HT-29 (cell line): ENCODE measurements at places on chromosomes 3 and 15.

GRCh38 chr3:105532251-105532650, 165.5 kb downstream of the ALCAM start:
- no peak for DNase-seq

GRCh38 chr3:141368925-141369794, 856 bp downstream of the ZBTB38 start:
- peak; percentile 50 for DNase-seq

DNA sequence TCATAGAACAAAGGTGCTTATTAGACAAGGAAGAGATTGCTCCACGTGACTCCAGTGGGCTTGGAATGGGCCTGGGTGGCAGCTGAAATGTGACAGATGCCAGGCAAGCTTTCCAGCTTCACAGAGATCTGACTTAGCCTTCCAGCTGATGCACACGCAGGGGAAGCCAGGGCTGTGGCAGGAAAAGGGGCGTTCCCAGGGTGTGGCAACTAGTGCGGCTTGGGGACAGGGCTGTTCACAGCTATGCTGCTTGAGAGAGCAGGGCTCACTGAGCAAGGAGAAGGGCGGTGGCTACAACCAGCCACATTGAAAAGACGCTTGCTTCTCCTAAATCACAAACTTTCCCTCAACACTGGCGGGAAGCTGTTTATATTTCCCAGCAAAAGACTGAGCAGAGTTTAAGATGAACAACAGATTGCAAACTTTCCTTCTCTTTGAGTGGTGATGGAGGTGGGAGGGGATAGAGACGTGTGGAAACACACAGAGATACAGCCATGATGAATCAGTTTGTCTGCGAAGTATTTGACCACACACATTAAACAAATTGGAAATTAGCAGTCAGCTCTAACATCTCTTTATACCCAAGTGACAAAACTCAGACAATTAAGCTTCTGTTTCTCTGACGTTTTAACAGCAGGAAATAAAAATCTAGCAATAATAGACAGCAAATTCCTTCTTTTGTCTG, 127.5 kb downstream of the BDH1 start:
- DNase-seq = peak; percentile 14

DNA sequence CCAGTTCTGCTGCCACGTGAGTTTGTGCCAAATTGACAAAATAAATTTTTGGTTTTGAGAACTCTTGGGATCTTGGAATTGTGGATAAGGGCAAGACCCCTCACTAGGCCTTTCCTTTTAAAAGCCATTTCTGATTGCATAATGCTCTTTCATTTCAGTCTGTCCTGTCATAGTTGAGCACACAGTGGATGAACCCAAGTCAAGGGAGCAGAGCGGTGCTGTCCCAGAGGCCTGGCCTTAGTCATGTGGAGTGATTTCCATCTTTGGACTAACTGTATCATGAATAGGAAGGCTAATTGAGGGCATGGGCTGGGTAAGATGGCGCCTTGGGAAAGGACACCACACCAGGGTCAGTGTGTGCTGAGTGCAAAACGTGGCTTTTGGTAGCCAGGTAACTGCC, 304.0 kb downstream of the UACA start:
- no peak for DNase-seq

DNA sequence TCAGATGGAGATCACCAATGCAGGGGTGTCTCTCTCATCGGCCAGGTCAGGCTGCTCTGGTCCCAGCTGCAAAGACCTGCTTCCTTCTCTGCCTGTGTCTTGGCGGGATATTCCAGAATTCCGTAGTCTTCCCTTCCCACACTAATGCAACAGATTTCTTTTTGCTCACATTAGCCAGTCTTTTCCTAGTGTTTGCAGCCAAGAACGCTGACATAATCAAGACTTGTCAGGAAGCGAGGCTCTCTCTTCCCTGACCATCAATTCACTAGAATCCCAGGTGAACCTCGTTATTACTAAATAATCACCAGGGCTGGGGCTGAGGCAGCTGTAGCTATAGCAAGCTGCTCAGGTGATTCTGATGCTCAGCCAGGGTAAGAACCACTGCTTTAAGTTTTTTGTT, 43.2 kb upstream of the ACKR4 start:
- no peak for DNase-seq

- peak; percentile 44 for DNase-seq
These were observed 514.8 kb downstream of the MECOM start for GRCh38 chr3:169148448-169149348.

DNA sequence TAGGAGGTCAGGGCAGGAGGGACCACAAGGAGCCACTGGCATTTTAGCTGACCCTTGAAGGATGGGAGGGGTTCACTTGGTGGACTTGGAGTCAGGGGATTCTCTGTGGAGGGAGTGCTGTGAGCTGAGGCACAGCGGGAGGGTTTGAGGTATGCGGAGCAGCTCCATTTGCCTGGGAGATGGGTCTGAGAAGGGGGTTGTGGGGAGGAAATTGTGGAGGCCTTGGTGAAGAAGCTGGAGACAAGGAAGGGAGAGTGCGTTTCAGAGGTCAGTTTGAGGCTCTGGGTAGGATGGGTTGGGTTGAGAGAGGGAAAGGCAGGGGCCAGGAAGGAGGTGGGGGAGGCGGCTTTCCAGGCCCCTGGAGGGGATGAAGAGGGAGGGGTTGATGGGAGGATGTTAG, 20.2 kb downstream of the PLEKHO2 start:
- DNase-seq = no peak

DNA sequence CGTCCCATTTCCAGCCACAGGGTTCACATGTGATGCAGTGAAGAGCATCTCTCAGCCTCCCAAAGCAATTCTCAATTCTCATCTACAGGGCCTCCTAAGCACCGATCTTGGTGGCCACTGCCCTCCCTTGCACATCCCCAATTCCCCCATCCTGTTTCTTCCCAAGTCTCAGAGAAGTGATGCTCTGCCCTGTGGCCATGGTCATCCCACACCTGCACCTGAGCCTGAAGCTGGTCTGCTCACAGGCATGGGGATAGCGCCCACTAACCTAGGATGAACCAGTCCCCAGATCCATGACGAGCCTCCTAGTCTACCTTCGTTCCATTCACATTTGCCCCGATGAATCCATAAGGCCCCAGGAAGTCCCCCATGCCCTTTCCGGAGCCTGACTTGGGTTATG, 201.5 kb downstream of the UACA start:
- no peak for DNase-seq

GRCh38 chr3:131480116-131480515, 22.7 kb downstream of the MRPL3 start:
- DNase-seq = no peak

DNA sequence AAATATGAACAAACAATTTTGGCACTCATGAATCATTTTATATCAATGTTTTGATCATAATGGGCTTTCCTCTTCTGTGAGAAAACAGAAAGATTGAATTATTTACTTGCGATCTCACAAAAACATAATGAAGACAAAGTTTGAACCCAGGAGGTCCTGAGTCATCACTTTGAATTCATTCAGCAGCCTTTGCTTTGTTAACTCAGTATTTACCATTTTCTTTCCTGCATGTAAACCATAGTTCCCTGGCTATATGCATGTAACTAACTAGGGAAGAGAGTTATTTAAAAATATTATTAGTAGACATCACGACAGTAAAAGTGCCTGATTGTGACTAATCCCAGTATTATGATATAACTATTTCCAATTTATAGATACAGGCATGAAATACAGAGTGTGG, 1026.2 kb downstream of the PLOD2 start:
- no peak for DNase-seq

GRCh38 chr3:47227678-47228077, 54.9 kb downstream of the KIF9 start:
- no peak for DNase-seq

DNA sequence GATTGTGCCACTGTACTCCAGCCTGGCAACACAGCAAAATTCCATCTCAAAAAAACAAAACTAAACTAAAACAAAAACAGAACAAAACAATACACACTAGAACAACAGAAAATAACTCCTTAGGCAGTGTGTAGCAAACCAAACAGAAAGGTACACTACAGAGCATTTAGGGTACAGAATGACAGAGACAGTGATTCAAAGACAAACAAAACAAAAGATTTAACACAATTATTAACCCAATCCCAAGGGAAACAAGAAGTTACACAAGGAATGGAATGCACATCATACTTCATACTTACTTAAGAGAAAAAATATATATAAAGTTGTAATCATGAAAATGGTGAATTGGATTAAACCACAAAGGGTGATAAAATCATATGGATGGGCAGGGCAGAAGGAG, 12.9 kb downstream of the SLC25A20 start:
- DNase-seq = no peak

DNA sequence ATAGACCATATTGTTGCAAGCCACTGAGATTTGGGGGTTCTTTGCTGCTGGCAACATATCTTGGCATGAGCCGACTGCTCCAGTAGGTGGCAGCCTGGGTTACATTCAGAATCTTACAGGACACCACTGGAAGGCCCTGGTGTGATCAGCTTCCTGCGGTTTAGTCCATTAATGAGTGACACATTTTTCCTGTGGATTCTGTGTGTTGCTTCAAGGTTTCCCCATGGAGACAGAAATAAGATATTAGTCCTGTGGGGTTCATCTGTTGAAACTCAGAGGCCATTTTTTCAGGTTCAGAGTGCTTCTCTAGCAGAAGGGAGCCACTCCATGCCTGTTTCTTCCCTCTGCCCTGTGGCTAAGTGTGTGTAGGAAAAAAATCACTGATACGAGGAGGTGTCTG, 116.2 kb downstream of the MFSD1 start:
- peak; percentile 92 for DNase-seq

GRCh38 chr3:45889337-45889736, 3.0 kb downstream of the CCR9 start:
- no peak for DNase-seq

GRCh38 chr15:65369651-65370050, 8.2 kb downstream of the IGDCC3 start:
- no peak for DNase-seq

DNA sequence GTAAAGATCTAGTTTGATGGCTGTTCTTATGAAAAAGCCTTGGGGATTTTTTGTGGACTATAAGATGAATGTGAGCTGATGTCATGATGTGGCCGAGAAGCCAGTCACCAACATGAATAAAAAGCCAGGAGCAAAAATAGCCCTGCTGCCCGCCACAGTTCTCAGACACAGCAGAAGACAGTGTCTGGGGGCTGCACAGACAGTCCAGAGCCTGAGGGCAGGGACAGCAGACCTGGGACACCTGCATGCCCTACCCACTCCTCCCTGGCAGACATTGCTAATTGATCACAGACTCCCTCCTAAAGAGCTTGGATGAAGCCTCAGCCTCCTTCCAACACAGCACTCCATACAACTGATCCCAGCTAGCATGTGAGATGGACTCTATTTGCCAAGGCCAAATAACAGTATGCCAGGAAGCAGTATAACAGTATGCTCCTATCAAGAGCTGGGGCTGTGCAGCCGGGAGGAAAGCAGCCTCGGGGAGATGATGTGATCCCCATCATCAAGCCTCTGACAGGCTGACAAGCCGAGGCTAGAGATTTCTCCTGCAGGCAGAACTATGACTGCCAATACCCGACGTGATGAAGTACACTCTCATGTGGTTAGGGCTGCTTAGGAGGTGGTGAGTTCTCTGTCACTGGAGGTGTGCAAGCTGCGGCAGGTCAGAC, 105.4 kb upstream of the RPL32 start:
- DNase-seq = no peak

DNA sequence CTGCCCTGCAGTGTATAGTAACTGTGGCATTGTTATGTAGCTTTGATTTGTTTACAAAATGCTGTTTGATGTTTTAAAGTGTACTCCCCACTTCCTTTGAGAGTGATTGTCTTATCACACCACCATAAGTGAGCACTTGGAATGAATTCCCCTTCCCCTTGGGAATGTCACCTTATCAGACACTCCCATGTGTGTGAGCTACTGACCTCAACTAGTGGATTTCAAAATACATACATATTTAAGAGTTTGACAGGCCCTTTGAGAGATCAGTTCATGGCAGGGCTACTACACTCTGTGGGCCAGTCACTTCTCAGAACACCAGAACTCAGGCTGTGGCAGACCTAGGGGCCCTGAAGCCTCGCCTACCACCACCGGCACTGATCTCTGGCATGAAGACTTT, 547.6 kb downstream of the NR2F2 start:
- no peak for DNase-seq

DNA sequence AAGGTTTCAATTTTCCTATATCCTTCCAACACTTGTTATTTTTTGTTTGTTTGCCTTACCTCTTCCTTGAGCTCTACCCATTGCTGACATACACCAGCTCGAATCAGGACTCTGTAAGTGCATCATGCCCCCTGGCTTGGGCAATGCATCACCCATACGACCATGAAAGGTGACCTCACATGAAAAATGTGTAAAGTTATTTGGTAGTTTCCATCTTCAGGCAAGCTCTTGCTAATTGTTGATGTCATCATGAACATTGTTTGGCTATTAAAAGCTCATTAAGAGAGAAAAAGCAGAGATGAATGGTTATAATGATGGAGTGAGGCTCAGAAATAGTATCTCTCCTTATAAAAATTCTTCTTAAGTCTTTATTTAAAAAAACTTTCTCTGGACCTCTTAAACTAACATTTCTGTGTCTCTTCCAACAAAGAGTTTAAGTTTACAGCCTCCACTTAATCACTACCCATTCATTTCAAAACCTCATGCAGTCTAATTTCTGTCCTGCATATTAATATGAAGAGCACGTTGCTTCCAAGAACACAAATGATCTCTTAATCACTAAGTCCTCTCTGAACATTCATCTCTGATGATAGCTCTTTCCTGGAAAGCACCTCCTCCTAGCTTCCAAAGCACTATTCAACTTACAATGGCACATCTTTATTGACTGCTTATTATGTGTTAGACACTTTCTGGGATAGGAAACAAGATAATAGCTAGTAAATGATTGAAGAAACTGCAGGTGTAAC, 236.3 kb downstream of the NFKBIZ start:
- DNase-seq = no peak

- DNase-seq = no peak
These were observed 6.1 kb downstream of the IL17RD start for GRCh38 chr3:57158813-57159738.

DNA sequence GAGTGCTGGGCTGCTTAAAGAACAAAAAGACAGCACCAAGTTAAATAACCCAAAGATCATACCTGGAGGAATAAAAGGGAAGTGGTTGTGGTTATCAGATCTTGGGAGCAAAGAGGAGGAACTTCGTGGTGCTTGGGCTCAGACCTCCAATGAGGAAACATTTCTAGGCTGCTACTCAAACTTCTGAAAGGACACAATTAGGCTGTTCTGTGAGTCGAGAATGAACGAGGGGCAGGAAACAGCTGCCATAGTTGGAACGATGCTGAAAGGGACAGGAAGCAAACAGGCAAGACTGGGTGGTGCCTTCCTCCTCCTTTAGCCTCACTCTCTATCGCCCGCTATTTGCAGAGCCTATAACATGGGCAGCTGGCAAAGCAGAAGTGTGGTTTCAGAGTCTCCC, 276.3 kb upstream of the ARRDC4 start:
- peak; percentile 45 for DNase-seq

DNA sequence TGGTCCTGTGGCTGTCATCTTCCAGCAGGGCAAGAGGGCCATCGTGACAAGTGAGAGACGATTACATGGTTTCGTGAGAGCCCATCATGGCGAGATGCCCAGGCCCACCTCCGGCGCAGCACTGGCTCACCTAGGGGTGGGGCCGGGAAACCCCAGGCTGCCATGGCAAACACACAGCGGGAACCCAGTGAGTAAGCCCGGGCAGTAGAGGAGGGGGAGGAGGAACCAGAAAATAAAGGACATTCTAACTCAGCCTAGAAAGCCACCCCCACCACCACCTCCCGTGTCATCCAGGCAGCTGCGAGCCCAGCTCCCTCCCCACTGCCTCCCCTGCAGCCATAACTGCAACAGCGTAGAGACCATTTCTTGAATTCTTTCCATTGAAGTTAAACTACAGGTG, 52.3 kb downstream of the PCSK6 start:
- no peak for DNase-seq
